Esophagus muscularis mucosa (tissue), 4 donors: ENCODE measurements at places on chromosomes 13 and 19.
A peak's percentile ranks its signal among the peaks of the same experiment; 100 is the strongest.

DNA sequence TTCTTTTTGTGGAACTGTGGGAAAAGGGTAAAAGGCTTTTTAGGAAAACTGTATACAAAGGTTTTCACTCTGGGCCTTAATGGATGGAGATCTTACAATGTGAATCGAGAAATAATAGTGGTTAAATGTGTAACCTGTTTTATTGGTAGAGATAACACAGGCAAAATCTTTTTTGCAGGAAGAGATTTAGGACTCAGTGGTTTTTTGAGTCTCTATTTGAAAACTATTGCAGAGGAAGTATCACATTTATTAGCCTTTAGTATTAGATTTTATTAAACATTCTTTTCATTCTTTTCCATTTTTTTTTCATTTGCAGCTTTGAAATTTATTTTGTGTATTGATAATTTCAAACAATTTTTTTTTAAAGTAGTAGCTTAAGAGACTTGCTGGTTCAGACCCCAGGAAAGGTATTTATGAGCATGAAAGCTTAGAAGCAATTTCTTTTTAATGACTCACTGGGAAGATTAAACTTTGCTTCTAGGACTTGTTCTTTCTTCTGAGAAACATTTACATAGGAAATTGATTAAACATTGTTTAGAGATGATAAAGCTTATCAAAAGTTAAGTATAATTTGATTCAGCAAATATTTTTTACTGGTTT, 10.5 kb downstream of the KLF5 start:
- H3K27ac ChIP-seq: no peak overlapping the region
- DNase-seq: no peak
- no peaks in the 10 kb centered on the region for H3K27me3 ChIP-seq
- no peak overlapping the region for H3K4me3 ChIP-seq

DNA sequence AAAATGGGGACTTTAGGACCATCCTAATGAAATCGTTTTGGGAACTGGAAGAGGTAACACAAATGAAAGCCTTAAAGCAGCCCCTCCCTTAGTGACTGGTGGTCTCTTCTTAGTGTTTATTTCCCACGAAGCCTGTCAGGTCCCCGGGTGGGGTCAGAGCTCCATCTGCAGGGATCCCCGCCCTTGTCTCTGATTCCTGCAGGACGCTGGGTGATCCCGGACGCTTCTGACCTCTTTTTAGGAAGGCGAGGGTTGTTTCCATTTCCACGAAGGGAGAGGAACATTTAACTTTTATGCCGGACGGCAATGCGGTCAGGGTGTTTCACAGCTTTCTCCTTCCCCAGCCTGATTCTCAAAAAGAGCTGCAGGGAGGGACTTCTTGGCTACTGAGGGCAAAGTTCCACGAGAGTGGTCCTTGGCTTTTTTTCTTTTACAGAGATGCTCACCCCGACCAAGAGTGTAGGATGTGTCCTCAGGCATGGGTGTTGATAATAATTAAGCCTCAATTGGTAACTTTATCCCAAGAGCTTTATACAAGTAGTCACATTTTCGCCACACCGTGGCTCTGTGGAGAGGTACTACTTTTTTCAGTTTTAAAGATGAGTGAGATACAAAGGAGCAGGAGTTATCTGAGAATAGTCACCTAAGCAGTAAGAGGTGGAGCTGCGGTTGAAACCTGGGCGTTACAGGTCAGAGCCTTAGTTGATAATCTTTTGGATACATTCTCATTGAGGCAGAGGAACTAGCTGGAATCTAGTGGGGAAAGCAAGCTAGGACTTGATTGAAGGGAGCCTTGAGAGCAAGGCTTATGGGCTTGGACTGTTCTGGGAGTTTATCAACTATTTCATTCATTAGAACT, 813 bp downstream of the ZNF284 start:
- H3K36me3 ChIP-seq: peaks cover 16% of the 10 kb centered on the region
- peaks cover 13% of the 10 kb centered on the region for H3K4me1 ChIP-seq
- DNase-seq: no peak
- no peaks in the 10 kb centered on the region for H3K27me3 ChIP-seq
- peak overlapping the region; percentile 61 for H3K27ac ChIP-seq

DNA sequence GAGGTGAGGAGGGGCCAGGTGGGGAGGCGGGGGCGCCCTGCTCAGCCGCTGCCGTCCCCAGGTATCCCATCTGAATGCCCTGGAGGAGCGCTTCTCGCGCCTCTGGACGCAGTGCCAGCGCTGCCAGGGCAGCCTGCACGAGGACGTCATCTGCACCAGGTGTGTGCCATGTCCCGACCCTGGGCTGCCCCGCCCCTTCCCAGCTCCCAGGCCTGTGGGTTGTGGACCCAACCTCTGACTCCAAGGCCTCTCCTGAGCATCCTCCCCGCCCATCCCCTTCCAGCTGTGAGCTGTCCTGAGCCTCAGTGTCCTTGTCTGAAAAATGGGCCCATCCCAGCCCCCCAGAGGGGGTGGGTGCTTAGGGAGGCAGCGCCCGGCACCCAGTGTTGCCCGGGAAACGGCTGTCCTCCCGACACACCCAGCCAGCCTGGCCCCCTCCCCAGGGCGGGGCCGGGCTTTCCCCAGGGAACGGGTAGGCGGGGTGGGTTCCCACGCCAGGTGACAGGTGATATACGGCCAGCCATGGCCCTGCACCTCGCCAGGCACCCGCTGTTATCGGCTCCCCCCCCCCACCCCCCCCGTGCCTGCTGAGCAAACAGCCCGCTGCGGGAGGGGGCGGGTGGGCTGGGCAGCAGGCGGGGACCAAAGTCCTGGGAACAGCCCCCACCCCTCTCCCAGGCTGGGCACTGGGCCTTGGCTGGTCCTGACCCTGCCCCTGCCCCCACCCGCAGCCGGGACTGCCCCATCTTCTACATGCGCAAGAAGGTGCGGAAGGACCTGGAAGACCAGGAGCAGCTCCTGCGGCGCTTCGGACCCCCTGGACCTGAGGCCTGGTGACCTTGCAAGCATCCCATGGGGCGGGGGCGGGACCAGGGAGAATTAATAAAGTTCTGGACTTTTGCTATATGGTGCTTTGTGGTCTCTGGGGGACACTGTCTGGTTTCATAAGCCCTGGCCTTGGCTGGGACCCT, 1.3 kb upstream of the SPIB start:
- H3K36me3 ChIP-seq: no peaks in the 10 kb centered on the region
- H3K27ac ChIP-seq: no peak overlapping the region
- peaks cover 13% of the 10 kb centered on the region for H3K4me1 ChIP-seq

GRCh38 chr13:111176421-111176820, 61.3 kb downstream of the ARHGEF7 start:
- peak overlapping the region; percentile 55 for H3K27ac ChIP-seq
- H3K36me3 ChIP-seq: no peaks in the 10 kb centered on the region
- no peak overlapping the region for H3K4me3 ChIP-seq
- peaks cover 36% of the 10 kb centered on the region for H3K4me1 ChIP-seq
- H3K27me3 ChIP-seq: no peaks in the 10 kb centered on the region
- no peak for DNase-seq

DNA sequence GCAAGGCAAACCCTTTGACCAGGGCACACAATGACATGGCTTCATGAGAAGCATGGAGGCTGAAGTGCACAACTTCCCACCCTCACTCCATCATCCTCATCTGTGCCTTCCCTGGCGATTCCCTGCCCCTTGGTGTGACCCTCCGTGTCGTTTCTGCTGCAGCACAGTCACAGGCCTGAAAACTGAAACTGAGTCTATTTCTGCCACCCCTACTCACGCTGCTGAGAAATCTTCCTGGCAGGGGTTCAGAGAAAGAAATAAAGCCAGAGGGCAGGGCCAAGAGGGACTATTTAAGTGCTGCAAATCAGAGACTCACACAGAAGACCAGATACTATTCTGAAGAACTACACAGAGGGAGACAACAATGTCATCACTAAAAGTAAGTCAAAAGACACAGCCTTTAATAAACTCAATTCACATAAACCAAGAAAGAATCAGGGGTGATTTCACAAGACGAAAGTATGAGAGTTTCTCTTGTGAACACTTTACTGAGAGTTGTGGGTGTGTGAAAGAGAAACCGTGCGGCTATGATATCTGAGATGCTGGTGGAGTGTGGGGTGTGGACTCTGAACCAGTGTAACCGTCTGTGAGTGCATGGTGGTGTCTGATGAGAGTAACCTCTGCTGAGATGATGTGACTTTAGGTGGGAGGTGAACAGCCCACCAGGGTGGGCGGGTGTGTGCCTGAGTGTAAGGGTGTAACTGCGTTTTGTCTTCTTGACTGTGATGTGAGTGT, 23.5 kb downstream of the LGALS16 start:
- H3K4me1 ChIP-seq: peaks cover 16% of the 10 kb centered on the region
- H3K27ac ChIP-seq: no peak overlapping the region
- no peak overlapping the region for H3K4me3 ChIP-seq
- no peaks in the 10 kb centered on the region for H3K36me3 ChIP-seq
- DNase-seq: no peak

DNA sequence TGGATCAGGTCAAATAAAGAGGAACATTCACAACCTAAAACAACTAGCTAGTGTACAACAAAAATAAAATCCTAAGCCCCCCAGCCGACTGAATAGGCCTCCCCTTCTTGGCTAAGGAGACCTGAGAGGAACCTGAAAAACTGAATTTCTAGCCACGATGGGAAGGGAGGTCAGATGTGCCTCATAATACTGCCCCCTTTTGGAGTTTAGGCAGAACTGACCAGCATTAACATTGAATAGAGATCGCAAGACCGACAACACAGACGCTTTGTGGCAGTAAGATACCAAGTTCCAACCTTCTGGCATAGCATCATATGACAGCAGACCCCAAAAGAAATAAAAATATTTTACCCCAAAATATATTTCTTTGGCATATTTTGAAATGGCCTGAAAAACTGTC, 15.9 kb downstream of the CBY2 start:
- no peak overlapping the region for H3K4me3 ChIP-seq
- no peak overlapping the region for H3K27ac ChIP-seq
- DNase-seq: no peak
- no peaks in the 10 kb centered on the region for H3K4me1 ChIP-seq
- H3K36me3 ChIP-seq: no peaks in the 10 kb centered on the region

GRCh38 chr19:9535934-9536333, 2.5 kb downstream of the ZNF426 start:
- no peak overlapping the region for H3K27ac ChIP-seq
- H3K4me1 ChIP-seq: peaks cover 26% of the 10 kb centered on the region
- H3K36me3 ChIP-seq: peaks cover 53% of the 10 kb centered on the region

- H3K4me3 ChIP-seq: no peak overlapping the region
- peaks cover 15% of the 10 kb centered on the region for H3K4me1 ChIP-seq
- DNase-seq: no peak
- H3K36me3 ChIP-seq: no peaks in the 10 kb centered on the region
- no peak overlapping the region for H3K27ac ChIP-seq
- H3K27me3 ChIP-seq: no peaks in the 10 kb centered on the region
Measured at GRCh38 chr19:8501981-8502380, 459 bp downstream of the PRAM1 start.

DNA sequence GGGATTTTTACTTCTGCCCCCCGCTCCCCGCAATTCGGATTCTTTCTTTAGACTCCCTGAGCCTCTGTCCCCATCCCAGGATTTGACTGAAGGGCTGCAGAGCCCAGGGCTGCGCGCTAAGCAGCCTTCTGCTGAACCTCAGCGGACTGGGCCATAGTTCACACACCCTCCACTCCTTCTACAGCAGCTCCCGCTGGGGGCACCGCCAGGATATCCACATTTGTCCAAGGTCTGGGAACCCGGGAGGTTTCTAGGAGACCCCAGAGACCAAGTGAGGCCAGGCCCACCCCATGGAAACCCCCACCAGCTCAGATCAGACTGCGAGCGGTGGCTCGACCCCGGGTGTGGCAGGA, 463.3 kb downstream of the ITGBL1 start:
- H3K4me1 ChIP-seq: peaks cover 26% of the 10 kb centered on the region
- no peaks in the 10 kb centered on the region for H3K36me3 ChIP-seq
- H3K27me3 ChIP-seq: peaks cover 58% of the 10 kb centered on the region
- H3K4me3 ChIP-seq: peak overlapping the region; percentile 58

DNA sequence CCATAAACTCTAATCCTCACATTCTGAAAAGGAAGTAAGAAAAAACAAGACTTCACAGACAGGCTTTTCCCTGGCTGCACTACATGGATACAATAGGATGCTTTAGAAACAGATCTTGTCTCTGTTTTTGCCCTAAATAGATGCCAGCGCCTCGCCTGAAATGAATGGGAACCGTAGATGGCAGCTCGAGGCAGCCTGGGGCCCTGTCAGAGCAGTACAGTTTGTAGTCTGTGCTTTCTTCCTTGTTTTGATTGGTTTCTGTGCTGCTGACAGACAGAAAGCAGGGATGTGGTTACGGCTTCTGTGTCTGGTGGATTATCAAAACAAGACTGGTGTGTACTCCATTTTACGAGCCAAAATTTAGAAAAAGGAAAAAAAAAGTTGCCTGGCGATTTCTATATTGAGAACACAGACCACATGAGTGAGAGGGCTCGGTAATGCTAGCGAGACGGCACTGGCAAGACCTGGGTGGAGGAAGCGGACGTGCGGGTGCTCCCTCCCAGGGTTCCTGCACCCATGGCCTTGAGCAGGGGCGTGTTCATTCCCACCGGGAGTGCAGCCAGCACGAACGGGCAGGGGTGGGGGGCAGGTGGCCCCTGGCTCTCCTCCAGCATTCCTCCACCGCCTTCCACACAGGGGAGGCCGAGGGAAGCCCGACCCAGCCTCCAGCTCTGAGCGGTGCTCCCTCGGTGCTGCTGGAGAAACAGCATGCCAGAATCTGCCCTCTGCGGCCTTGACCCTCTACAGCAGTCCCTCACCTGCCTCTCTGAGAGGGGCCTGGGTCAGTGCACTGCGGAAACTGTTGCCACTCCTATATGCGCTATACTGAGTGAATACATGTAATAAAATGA, 37.6 kb upstream of the C1QTNF9 start:
- peak; percentile 92 for DNase-seq
- no peaks in the 10 kb centered on the region for H3K27me3 ChIP-seq
- peaks cover 44% of the 10 kb centered on the region for H3K4me1 ChIP-seq
- peak overlapping the region; percentile 79 for H3K27ac ChIP-seq
- no peaks in the 10 kb centered on the region for H3K36me3 ChIP-seq

- H3K27ac ChIP-seq: no peak overlapping the region
- no peak overlapping the region for H3K4me3 ChIP-seq
Measured at GRCh38 chr13:28384789-28385188, 110.1 kb downstream of the FLT1 start.

DNA sequence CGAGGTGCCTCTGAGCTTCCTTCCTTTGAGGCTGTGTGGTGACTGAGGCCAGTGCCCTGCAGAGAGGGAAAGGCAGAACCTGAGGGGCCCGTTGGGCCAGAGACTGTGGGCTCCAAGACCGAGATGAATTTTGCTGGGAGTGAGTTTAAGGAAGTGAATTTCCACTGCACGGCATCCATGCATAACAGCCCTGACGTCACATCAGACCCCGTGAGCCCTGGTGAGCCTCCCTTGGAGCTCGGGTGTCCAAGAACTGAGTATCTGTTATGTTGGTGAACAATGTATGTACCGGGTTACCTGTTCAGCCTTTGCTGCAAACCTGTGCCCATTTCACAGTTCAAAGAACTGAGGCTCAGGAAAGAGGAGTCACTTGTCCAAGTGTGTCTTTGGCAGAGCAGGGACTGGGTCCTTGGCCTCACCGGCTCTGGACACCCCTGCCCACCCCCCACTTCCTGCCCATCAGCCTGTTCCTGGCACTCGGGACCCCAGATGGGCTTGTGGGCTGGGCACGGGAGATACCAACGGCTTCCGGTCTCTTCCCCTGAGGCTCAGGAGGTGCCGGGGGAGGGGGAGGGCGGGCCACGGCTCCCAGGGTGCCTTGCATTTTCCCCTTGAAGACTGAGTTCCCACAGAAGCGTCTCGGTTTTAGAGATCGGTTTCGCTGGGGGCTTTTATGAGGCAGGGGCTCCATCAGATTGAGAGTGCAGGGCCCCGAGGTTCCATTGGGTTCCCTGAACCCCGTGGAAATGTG, 33.7 kb downstream of the NFILZ start:
- no peak overlapping the region for H3K27ac ChIP-seq
- no peaks in the 10 kb centered on the region for H3K27me3 ChIP-seq
- DNase-seq: no peak
- no peak overlapping the region for H3K4me3 ChIP-seq

- H3K27me3 ChIP-seq: no peaks in the 10 kb centered on the region
- no peaks in the 10 kb centered on the region for H3K4me1 ChIP-seq
- peak; percentile 62 for DNase-seq
- H3K27ac ChIP-seq: no peak overlapping the region
- H3K4me3 ChIP-seq: no peak overlapping the region
- no peaks in the 10 kb centered on the region for H3K36me3 ChIP-seq
Measured at GRCh38 chr13:41505209-41505835, 48.0 kb downstream of the RGCC start.
